ENCODE measurements at places on chromosomes 16 and 17.

DNA sequence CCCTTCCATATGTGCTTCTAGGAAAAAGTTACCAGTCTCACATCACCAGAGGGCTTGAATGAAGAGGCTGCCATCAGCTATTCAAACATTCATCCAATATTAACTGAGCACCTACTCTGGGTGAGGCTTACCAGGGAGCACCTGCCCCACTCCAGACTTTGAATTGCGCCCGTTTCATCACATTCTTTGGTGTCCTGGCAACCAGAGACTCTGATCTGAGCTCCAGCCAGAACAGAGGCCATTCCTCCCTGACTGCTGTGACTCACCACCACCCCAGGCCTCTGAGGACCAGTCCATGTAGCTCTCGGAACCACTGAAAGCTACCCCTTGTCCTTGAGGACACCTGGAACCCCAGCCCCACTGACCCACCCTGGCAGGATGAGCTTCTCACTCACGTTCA lies at the start of gene C16orf96:
C16orf96 (plus strand) TSS at position 229 of the 400 bp plus-strand sequence; CDS start at position 379, 150 bp downstream.
- no peak for DNase-seq

DNA sequence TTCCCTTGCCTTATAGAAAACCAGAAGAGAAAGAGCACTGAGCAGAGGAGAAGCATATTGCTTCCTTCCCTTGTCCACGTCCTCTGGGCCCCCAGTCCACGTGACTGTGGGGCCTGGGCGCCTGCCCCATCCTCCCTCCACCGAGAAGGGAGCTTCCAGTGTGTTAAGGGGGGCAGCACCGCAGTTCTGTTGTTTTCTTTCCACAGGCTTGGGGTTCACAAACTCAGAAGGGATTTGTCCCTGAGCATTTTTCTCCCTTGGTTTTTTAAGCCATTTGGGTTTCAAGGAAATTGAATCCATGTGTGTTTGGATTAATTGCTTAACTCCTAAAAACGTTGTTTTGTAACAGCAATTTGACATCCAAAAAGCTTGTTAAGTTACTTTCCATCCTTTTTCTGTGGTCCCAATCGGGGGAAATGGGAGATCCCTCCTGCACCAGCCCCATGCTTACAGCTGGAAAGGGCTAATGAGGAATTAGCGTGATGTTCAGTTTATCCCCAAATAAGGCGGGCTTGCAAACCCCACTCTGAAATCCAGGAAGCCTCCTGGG lies 347.5 kb upstream of the TNRC6C start:
- no peak for DNase-seq

- DNase-seq: no peak
Measured at GRCh38 chr17:44581868-44582267, 24.6 kb downstream of the FZD2 start.

- DNase-seq: no peak
Measured at GRCh38 chr17:73290399-73291259, 21.2 kb downstream of the CDC42EP4 start.

GRCh38 chr16:67537636-67538591 lies 9.3 kb downstream of the RIPOR1 start:
- peak; percentile 72 for DNase-seq

DNA sequence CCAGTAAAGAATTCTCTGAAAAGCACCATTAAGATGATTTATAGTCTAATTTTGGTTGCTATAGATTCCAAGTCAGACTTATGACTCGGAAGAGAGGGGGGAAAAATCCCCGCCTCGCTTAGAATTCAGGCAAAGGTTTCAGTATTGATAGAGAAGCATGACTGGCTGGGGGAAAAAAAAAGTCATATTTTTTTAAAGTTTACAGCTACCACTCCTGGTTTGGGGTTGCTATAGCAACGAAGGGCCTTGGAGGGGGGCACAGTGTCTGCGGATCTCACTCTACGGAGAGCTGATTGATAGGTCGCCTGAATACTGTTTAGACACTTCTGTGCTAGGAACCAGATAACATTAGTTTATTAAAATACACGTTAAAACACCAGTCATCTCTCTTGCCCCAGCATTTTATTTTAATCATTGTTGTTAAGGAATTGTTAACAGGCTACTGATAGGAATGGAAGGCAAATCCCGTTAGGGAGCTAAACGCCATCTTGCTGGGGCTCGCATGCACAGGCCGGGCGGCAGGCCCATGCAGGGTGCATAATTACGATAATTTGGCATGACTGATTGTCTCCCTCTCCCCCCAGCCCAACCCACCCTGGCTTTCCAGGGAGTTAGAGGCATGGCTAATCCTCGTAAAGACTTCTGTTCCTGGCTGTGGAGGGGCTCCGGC lies 380.0 kb upstream of the XYLT1 start:
- DNase-seq: no peak
